ENCODE measurements at places on chromosomes 6 and 20. TPM values are rescaled to one million over a fixed set of nuclear protein-coding genes. Genes with fewer than 3 reads are reported as not detected.

Gene TRDN
- total RNA-seq: not detected

Gene SNAP91
- not detected for total RNA-seq

Gene MOG
- total RNA-seq: not detected

Gene SAPCD1
- 18.1 TPM for total RNA-seq

Gene COL20A1
- total RNA-seq: 0.26 TPM

Gene SLC22A7
- not detected for total RNA-seq

Gene SNX5
- 127 TPM for total RNA-seq

Gene PNRC1
- 264 TPM for total RNA-seq

Gene SPATA2
- total RNA-seq: 8.9 TPM

Gene TINAG
- total RNA-seq: not detected

Gene HLA-DOB
- 3.1 TPM for total RNA-seq

Gene SLC35D3
- total RNA-seq: not detected

Gene CFAP206
- total RNA-seq: not detected
